ENCODE measurements at places on chromosomes 5 and 9.
A peak's percentile ranks its signal among the peaks of the same experiment; 100 is the strongest.

GRCh38 chr9:122318284-122318683 is 52.5 kb upstream of the PTGS1 start:
- DNase-seq, result no peak

- DNase-seq, result peak; percentile 24
Observed at GRCh38 chr5:154444556-154445421, 1.0 kb upstream of the SAP30L start.

DNA sequence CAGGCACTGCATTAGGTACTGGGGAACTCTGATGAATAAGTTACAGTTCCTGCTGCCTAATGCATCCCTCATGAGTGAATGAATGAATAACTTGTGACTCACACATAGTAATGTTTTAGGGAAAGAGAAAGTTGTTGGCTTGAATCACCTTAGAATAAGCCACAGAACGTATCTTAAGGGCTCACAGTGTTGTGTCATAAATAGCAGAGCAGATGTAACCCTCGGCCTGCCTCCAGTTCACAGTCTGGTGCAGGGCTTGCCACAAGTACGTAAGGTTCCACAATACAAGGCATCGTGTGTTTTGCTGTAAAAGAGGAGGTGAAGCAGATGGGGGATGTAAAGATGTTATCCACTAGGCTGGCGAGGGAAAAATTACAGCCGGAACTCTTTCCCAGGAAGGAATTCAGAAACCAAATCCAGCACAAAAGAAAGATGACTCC is 218.7 kb downstream of the TRPM3 start:
- DNase-seq, result peak; percentile 78

- DNase-seq, result peak; percentile 12
Observed at GRCh38 chr9:26656003-26656870, 236.4 kb downstream of the CAAP1 start.

- DNase-seq, result no peak
Observed at GRCh38 chr9:108671794-108672193, 184.0 kb downstream of the ACTL7B start.

DNA sequence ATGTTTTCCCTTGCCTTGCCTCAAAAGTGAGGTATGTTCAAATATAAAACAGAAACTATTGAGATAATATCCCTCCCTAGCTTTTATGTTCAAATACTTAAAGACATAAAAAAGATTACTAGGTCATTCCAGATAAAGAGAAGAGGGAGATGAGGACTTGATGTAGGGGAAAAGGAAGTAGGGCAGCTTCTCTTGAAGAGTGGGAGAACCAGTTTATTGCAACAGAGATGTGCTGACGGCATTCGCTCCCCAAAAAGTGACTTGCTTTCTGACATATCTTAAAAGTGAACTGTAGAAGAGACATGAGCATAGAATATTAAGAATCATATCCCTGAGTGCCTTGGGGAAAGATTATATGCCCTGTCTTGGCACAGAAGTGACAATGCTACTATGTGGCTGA is 330.2 kb upstream of the NREP start:
- no peak for DNase-seq

DNA sequence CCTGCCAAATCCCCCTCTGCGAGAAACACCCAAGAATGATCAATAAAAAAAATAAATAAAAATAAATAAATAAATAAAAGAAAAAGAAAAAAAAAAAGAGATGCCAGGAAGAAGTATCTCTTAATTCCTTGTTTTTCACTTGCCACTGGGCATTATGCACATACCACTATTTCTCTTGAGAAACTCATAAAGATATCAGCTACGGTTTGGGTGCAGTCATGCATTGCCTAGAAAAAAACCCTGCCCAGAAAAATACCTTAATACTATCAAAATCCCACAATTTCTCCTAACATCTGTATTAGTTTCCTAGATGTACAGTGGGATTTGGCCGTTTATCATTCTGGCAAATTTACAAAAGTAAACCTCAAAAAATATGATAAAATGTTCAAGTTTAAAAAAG is 22.5 kb downstream of the DTWD2 start:
- no peak for DNase-seq

DNA sequence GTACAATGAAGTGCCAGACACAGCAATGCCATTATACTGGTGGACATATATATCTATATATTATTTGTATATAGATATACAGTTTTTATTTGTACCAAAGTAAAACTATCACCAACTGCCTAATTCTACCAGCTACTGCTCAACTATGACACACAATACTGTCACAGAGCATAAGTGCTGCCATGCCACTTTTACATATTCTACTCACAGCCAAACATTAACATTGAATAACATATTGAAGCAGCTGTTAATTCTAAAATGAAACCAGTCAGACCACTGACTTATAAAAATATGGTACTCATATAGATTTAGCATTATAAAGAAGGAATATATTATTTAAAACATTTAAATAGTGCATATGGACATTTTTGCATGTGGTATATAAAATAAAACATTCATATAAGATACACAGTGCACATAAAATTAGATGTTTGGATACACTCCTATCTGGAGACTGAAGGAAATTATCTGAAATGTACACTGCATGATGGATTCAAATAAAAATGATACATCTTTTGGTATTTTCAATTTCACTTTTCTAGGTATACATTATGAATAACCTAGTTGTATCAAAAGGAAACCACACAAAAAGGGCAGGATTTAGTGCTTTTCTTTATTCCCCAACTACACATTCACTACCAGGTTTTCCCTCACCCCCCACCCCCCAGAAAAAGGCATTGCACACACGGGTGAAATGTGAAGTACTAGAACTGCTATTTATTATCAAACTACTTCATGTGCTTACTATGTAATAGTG is 48.9 kb downstream of the PKD2L2 start:
- no peak for DNase-seq

GRCh38 chr9:74810200-74810599 is 77.5 kb downstream of the TRPM6 start:
- peak; percentile 78 for DNase-seq

Data from lung microvascular endothelial cell (primary cell).